ENCODE measurements at places on chromosomes 1 and 21. TPM values are rescaled to one million over a fixed set of nuclear protein-coding genes. Genes with fewer than 3 reads are reported as not detected.

GJC2 gene
- total RNA-seq, result 0.64 TPM

KDF1 gene
- total RNA-seq, result 0.39 TPM

MTMR11 gene
- 1.3 TPM for total RNA-seq

PLD5 gene
- total RNA-seq, result not detected

LGR6 gene
- 0.14 TPM for total RNA-seq

RNF11 gene
- total RNA-seq, result 26.0 TPM

Measured in activated CD4-positive, alpha-beta T cell treated with anti-CD3 and anti-CD28 coated beads for 36 hours (primary cell).